ENCODE measurements at places on chromosomes 7 and 10.

DNA sequence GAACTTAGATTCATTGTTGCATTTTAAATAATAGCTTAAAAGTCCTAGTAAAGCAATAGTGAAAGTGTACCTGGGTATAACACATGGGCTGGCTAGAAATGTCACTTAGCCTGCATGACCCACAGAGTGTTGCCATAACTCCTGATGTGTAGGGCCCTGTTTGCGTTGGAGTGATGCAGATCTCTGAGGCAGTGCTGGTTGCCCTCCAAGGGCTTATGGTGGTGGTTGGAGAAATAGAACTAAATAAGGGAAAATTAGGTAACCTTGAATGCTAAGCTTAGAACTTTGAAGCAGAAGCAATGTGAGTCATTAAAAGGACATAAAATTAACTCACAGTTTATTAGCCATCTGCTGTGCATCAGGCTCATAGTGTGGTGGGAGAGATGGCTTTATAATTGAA lies 105.7 kb downstream of the CCNY start:
- DNase-seq = no peak

GRCh38 chr7:116757283-116757682 lies 85.3 kb downstream of the MET start:
- DNase-seq = no peak

DNA sequence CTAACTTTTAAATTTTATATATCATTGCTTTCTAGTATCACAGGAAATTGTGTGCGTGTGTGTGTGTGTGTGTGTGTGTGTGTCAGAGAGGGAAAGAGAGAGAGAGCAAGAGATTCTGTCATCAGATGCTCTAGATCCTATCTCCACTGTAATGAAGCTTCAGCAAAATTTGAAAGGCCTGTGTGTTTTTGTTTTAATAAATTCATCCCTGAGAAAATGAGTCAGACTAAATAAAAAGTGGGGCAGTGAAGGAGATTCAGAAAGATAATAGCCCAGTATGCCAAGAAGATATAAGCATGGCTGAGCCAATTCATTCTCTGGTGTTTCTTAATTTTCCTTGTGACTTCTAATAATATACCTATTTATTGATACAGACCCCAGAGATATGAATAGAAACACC lies 184.2 kb upstream of the TMEM196 start:
- no peak for DNase-seq

DNA sequence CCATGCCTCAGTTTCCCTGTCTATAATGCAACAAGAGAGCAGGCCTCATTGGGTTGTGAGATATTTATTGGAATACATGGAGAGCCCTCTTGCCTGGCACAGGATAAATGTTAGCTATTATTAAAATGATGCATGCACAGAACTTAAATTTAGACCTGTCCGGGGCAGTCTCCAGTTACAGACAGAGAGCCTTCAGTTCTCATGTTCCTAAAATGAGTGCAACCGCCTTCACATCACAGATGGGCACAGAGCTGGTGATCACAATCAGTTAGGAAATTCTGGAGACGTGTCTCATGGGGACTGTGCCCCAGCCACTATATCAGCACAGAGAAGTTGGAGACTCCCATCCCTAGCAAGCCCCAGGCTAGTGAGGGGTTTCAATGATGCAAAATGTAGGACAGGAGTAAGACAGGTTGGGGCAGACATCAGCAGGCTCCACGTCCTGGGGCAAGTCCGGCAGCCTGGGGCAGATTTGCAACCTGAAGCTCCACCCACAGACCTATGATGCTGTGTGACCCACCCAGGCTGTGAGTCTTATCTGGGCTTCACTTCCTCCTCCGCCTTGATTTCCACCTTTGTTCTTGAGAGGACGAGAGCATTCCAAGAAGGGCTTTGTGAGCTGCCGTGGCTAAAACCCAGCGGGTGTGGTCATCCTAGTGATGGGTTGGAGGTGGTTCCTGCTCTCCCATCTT lies 49.4 kb downstream of the CXCL12 start:
- DNase-seq = no peak

- no peak for DNase-seq
Measured at GRCh38 chr10:123346581-123346980, 192.4 kb downstream of the BUB3 start.

GRCh38 chr7:38318803-38319416 lies 45.5 kb upstream of the TARP start:
- DNase-seq = no peak

- no peak for DNase-seq
Measured at GRCh38 chr7:34385384-34385783, 272.6 kb upstream of the NPSR1 start.

GRCh38 chr7:98137134-98137825 lies 30.6 kb downstream of the LMTK2 start:
- DNase-seq = no peak

DNA sequence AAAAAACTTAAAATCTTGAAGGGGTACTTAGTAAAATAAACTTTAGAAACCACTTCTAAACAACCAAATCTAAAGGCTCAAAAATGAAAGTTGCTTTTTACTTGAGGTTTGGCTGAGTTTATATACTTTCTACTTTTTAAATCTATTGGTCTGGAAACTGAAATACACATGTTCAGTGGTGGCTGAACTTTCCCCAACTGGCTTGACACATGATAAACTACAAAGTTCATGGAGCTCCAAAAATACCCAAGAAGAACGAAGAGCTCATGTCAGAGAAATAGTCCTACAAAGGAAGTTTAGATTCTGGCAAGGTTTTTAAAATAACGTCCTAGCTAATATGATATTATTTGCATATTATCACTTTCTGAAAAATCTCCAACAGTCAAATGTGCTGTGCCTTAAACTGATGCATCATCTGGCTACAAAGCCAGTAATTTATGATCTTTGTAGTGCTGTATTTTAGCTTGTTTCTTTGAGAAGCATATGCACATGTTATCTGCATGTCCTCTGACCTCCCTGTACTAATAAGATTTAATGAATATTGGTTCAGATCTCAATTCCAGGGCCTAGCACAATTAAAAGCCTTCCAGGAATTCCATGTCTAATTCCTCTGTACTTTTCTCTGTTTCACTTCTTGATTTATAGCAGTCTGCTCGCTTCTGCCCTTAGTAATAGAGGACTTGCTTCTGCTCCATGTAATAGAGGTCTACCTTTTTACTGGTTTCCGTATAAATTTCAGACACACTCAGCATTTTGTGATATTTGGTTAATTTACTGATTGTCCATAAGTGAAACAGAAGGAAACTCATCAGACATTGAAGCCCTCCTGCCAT lies 28.2 kb downstream of the SEMA3C start:
- no peak for DNase-seq

DNA sequence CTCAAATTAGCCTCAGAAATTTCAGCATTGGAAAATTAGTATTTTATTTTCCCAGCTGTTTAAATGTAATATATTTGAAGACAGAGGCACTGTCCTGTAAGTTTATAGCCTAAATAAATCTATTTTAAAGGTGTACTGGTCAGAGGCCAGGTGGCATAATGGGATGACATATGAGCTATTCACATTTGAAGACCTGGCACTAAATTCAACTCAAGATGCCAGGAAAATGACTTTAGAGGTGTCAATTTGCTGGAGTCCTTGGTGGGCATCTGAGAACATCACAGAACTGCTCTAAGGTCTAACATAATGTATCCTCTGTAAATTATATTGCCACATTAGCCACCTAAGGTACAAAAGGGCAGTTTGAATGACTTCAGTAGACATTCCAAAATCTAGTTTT lies 348.9 kb upstream of the BMPER start:
- DNase-seq = no peak

- DNase-seq = no peak
Measured at GRCh38 chr7:14691034-14691433, 211.5 kb downstream of the DGKB start.

GRCh38 chr7:745431-746154 lies 18.5 kb upstream of the PRKAR1B start:
- DNase-seq = no peak

DNA sequence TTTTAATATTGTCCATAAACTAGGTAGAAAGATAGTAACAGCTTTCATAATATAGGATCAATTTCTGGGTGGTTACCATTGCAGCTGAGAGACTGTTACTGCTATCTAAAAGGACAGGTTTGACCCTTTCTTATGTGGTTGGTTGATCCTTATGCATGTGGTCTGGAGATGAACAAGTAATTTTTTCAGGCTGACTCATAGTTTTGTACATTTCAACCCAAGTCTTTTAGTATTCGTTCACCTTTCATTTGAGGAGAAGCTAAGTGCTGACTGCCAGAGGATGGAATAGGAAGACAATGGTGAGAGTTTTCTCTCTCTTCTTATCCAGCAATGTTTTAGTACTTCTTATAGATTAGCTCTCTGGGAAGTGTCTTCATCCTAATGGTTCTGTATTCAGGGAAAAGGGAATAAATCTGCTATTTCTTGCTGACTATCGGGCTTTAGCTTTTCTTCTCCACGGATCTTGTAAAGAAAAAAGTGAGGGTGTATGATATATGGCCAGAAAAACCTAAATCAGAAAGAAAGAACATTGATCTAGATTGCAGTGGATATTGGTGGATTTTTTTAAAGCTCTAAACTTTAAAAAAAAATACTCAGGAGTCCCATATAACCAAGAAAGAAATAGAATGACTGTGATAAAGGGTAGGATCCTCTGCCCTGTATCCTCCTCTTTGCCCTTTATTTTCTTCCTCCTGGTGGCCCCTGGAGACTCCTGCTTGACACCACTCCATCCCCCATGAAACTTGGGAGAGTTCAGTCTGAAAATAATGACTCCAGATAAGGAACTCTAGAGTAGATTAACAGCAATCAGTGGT lies 88.0 kb downstream of the CPED1 start:
- DNase-seq = no peak

DNA sequence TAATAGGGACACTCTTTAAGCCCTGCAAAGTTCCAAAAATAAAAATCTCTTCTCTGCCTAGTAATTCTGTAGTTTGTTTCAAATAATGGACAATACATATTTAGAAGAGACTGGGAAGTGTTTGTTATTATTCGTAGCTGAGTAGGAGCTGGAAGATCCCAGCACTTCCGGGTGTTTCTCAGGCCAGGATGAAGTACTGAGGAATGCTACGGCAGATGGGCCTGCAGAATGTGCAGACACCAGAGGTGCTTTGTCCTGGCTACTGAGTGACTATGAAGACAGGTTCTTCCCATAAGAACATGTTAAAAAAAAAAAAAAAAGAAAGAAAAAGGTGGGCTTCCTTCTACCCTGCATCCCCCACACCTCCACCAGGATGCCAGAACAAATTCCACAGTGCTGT lies 36.1 kb downstream of the ETV1 start:
- no peak for DNase-seq

DNA sequence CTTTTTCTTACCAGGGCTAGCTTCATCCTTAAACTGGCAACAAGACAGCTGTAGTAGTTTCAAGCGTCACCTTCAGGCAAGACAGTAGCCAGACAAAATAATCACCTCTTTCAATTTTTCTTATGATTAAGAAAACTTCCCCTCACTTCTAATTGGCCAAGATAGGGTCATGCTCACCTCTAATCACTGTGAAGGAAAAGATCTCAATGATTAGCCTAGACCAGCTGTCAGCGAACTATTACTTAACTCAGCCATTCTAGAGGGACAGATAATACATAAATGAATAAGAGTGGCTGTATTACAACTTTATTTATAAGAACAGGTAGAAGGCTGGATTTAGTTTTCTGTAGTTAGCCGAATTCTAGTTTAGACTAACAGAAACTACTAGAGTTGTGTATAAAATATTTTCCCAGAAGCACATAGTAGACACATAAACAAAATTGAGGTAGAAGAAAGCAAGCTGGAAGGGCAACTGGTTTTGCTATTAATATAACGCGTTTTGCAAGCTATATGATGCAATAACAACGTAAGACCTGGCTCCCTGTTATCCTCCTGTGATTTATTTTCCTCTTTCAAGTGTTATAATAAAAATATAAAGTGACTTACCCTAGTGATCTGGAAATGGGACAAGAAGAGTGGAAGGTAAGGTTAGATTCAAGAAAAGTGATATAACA lies 64.3 kb downstream of the ELAPOR2 start:
- no peak for DNase-seq

DNA sequence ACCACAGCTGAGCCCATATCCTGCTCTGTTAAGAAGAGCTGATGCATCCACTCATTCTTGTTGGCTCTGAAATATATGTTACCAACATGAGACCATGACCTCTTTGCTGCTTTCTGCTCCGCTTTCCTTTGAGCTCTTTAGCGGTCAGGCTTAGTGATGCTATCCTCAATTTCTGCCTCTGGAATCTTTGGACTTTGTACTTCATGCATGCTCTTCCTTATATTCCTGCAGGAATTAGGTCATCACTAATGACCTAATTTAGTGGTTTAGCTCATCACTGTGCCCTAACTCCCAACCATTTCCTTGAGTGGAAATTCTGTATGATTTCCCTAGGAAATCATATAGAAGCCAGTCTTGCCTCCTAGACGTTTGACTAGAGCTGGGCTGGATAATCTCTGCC lies 119.5 kb downstream of the AOAH start:
- DNase-seq = no peak

- DNase-seq = no peak
Measured at GRCh38 chr10:85645926-85646711, 720.5 kb downstream of the GRID1 start.

DNA sequence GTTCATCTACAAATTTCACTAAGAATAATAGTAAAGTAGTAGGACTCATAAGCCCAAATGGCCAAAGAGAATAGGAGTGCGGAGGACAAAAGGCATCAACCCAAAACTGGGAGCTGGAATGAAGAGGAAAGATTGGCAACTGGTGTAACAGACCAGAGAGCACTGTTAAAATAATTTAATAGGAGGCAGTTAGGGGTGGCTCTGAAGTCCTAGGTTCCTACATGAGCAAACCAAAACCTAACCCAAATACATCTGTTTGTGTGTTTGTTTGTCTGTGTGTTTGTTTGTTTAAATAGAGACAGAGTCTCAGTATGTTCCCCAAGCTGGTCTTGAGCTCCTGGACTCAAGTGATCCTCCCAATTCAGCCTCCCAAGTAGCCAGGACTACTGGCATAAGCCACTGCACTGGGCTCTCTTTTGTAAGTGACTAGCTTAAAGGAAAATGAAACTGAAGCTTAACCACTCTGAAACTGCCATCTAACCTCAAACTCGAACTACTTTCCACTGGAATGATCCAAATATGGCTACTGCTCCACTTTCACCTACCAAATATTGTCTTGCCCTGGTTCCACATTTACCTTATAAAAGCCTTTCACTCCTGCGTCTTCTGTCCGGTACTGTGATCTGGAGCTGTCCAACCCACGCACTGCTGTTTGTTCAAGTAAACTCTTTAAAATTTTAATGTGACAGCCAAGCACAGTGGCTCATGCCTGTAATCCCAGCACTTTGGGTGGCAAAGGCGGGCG lies 94.9 kb downstream of the AKR1D1 start:
- DNase-seq = no peak

GRCh38 chr10:24254180-24254579 lies 45.2 kb downstream of the KIAA1217 start:
- no peak for DNase-seq

- DNase-seq = no peak
Measured at GRCh38 chr10:53786236-53786900, 1013.8 kb upstream of the MBL2 start.

GRCh38 chr7:116691664-116692063 lies 19.7 kb downstream of the MET start:
- no peak for DNase-seq

Data from bone marrow (tissue), 2 donors.